ENCODE measurements at places on chromosomes 5 and 9. TPM values are rescaled to one million over a fixed set of nuclear protein-coding genes. Genes with fewer than 3 reads are reported as not detected.

GRCh38 chr9:98880311-98881015 lies 63.2 kb upstream of the COL15A1 start:
- DNase-seq: no peak

- no peak for DNase-seq
These were observed 262.7 kb downstream of the YTHDC2 start for GRCh38 chr5:113776168-113776567.

Gene GPR151
- total RNA-seq: not detected

DNA sequence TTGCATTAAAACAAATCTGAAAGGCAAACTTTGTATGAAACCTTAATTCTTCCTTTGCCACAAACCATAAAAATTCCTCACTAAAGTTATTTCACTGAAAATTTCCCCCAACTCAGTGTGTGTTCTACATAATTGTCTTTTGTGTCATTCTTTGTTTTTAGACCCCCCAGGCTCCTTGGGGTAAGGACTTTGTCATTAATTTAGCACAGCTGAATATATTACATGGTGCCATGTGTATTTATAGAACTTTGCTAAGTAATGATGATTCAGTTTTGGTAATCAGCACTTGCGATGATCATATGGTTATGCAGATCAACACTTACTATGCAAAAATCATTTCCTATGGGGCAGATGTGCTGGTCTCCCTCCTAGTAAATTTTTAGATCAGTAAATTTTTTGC lies 712.1 kb upstream of the MEF2C start:
- no peak for DNase-seq

GRCh38 chr5:134370311-134370870 lies 978 bp upstream of the UBE2B start:
- no peak for DNase-seq

DNA sequence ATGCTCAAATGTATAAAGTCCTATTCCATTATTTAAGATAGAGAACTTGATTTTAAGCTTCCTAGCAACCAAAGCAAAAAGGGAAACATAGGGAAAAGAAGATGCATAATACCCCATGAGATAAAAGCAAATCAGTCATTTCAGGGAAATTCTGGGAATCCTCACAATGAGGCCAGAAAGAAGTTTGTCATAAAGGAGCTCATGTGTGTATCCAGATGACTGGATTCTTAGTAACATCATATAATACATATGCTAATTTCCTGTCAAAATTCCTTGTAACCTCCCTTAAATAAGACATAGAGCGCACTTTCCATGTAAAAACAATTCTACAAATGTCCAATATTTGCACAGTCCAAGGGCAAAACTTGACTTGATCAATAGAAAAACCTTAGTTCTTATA lies 411.0 kb upstream of the WWC1 start:
- DNase-seq: no peak

Gene LRRTM2
- 6.1 TPM for total RNA-seq

- no peak for DNase-seq
These were observed 26.3 kb upstream of the FAM120AOS start for GRCh38 chr9:93479726-93480125.

- DNase-seq: no peak
These were observed 338 bp downstream of the ABHD17B start for GRCh38 chr9:71910650-71911060.

DNA sequence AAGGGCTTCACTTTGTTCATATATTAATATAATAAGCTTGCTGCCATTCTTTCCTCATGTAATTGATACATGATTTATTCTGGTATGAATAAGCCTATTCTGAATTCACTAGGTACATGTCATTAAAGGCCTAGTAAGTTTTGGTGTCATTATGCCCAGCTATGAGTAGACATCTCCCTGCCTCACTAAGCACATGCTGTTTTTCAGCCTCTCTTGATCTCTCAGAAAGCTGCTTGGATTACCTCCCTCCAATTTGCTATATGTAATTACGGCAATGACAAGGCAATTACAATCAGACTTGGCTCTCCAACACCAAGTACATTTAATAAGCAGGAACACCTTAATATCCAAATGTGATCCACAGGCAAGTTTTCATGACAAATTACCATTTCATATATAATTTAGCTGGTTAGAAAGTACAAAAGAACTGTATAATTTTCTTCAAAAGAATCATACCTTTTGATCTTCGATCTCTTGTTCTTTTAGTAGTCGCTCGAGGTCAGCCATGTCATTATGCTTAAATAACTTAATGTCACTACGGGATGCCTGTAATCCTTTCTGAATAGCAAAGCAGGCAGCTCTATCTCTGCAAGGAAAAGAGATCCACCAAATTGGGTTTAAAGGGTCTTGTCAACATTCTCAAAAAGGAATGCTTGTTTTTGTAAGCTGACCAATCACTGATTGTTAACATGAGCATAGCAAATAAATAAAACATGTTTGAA lies 56.3 kb downstream of the SPTLC1 start:
- DNase-seq: no peak

Gene CAMLG
- 32.3 TPM for total RNA-seq

GRCh38 chr9:38382141-38382540 lies 10.4 kb upstream of the ALDH1B1 start:
- no peak for DNase-seq

- DNase-seq: no peak
These were observed 308.8 kb downstream of the EFNA5 start for GRCh38 chr5:107361945-107362344.

Gene LCN9
- not detected for total RNA-seq

Gene PALM2AKAP2
- total RNA-seq: 0.23 TPM

DNA sequence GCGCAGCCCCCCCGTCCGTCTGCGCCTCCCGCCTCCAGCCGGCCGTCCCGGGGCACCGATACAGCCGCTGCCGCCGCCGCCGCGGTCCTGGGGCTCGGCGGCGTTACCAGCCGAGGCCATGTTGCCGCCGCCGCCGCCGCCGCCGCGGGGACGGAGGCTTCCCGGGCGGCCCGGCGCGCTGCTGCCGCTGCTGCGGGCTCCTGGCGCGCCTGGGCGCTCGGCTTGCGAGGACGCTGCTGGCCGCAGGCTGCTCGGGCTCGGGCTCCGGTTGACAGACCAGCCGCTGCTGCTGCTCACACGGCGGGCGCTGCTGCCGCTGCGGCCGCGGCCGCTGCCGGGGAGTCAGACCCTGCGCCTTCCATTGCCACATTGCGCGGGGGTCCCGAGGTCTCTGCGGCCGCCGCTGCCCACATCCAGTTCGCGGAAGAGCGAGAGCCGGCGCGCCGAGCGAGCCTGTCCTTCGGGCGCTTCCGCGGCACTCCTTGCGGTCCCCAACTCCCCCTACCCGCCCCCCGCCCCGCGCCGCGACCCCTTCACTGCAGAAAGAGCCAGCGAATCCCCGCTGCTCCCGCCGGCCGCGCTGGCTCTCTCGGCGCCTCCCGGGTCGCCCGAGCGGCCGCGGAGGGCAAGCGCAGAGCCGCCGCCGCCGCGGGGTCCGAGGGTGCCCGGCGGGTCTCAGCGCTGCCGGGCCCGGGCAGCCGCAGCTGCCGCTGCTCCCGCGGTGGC lies 8.4 kb downstream of the PTCH1 start:
- DNase-seq: peak; percentile 44

- no peak for DNase-seq
These were observed 1.1 kb downstream of the FUT7 start for GRCh38 chr9:137030538-137031527.

- DNase-seq: no peak
These were observed 358.8 kb upstream of the TRPC7 start for GRCh38 chr5:136724161-136724560.
